Activated CD8-positive, alpha-beta memory T cell treated with anti-CD3 and anti-CD28 coated beads for 4 hours (primary cell): ENCODE measurements at places on chromosomes 13 and 19.

- DNase-seq = no peak
These were observed 1034.7 kb downstream of the SLITRK1 start for GRCh38 chr13:82847595-82847994.

DNA sequence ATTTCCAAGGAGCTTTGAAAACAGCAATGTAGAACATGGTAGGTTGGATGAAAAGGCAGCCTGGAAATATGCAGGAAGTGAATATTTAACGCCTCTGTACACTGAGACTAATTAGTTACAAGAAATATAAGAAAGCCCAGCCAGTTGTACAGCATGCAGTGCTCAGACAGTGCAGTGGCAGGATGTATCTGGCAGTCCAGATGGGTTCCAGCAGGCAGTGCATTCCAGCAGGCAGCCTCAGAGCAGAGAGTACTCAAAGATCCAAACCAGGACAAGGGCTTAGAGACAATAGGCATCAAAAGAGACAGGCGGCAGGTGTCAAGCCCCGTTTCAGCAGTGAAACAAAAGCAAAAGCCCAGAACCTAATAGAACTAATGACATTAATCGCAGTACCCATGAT lies 2776.3 kb downstream of the PCDH9 start:
- DNase-seq = no peak

DNA sequence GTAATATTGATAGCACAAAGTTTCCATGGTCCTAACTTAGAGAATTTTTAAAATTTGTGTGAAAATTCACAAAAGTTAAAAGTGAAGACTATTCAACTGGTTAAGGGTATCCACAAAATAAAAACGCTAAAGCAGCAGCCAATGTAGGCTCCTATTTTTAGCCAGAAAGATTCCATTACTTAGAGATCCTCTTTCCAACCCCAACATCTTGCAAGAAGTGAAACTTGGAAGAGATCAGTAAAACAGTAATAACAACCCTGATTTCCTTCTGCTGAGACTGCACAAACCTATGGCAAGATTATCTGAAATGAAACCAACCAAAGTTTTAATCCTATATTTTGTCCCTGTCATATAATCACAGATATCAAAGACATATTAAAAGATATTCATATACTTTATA lies 8.5 kb downstream of the TBC1D4 start:
- DNase-seq = no peak

DNA sequence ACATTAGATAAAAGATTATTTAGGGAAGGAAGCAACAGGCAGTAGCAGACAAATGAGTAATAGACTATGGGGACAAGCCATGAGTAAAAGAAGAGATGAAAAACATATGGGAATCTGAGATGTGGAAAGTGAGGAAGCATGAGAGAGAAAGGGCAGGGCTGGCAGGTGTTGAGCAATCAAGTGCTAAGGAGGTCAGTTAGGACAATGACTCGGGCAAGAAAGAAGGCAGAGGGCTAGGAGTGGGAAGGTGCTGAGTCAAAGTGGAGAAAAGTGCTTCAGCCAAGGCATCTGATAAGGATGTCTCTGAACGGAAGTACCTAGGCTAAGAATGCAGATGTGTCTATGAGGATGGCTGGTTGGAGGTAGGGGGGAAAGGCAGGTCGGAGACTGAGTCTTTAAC lies 291.9 kb upstream of the HTR2A start:
- no peak for DNase-seq

- no peak for DNase-seq
These were observed 8.9 kb upstream of the ZNF507 start for GRCh38 chr19:32336259-32337083.

- no peak for DNase-seq
These were observed 2.3 kb downstream of the MYH14 start for GRCh38 chr19:50205681-50206138.
